ENCODE measurements at places on chromosomes 4 and X. TPM values are rescaled to one million over a fixed set of nuclear protein-coding genes. Genes with fewer than 3 reads are reported as not detected.

DNA sequence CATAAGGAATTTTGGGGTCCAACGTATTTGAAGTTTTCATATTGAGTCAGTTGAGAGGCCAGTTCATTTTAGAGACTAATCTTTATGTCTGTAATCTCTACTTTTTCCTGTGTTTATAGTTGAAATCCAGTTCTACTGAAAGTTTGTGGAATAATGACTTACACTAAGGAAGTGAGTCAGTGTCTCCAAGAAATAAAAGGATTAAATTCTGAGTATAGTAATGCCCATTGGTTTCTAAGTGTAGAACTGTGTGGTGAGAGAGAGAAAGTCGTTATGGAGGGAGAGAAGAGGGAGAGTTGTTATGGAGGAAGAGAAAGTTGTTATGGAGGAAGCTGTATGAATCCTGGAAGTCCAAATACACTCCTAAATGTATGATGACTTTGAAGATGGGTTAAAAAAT is 264.6 kb upstream of the HAND2 start:
- H3K4me1 ChIP-seq, result no peaks in the 10 kb centered on the region
- H3K27ac ChIP-seq, result no peak overlapping the region

DNA sequence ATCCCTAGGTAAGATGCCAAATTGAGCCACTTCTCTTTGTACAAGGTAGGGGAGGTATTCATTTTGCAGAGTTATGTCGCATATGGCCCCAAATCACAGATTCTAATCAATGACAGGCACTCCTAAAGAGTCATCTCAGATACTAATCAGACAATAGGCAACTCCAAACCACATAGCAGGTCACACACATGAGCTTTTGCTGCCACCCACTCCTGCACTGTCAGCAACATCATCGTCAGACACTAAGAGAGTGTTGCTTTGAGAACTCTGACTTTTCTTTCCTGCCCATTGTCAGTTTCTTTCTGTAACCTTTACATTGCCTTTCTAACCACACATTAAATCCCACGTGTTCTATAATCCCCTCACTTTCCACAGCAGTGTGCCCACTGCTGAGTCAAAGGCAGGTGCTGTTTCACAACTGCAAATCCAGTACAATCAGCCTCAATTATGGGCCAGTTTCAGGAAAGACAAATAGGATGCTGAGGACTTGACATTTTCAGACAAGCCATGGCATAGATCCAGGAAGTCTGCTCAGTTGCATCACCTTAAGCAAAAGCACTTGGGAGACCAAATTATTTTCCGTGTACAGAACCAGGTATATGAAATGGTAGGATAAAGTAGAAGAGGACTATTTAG is 23.5 kb downstream of the TMEM31 start:
- DNase-seq, result no peak
- H3K27ac ChIP-seq, result no peak overlapping the region
- H3K27me3 ChIP-seq, result no peaks in the 10 kb centered on the region
- H3K4me3 ChIP-seq, result no peak overlapping the region
- H3K36me3 ChIP-seq, result no peaks in the 10 kb centered on the region

DNA sequence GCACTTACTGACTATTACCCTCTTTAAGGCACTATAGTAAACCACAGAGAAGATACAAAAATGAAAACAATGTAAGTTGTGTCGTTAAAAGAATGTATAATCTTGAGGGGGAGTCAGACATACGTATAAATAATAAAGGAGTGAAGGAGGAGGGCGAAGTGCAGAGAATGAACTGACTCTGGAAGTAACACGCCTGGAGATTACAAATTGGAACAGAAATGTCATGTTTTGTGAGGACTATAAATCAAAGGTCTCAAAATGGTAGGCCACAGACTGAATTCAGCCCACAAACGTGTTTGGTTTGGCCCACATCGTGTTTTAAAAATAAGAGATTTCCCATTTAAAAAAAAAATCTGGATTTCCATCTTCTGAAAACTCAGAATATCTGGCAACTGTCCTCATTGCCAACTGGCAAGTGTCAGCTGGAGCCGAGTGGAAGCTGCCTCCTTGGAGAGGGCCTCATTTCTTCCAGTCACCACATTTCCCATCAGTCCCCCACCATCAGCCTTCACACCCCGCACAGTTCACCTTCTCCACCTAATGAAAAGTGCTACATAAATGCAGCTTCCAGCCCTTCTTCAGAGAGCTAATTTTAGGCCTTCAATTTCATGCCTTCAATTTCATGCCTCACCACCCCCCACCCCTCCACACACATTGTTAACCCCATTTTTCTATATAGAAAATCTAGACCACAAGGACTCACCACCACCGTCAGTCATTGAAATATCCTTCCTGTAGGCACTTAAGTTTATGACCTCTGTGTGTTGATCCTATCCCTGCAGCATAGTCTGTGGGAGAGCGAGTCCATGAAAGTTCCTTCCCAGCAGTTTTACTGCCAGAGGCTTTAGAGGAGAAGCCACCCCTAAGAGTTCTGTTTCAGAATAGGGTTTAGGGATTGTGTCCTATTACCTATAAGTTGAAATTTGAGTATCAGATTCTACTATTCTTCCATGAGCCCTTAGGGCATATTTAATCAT is 32.0 kb upstream of the COL25A1 start:
- no peaks in the 10 kb centered on the region for H3K36me3 ChIP-seq
- no peak overlapping the region for H3K4me3 ChIP-seq
- no peak overlapping the region for H3K27ac ChIP-seq
- H3K4me1 ChIP-seq, result no peaks in the 10 kb centered on the region
- DNase-seq, result no peak

- no peak for DNase-seq
- H3K4me1 ChIP-seq, result no peaks in the 10 kb centered on the region
- peak overlapping the region; percentile 25 for H3K4me3 ChIP-seq
- no peak overlapping the region for H3K27ac ChIP-seq
- H3K36me3 ChIP-seq, result no peaks in the 10 kb centered on the region
- H3K27me3 ChIP-seq, result no peaks in the 10 kb centered on the region
Observed at GRCh38 chr4:113845138-113845537, 83.6 kb upstream of the CAMK2D start.

Gene CT47B1
- total RNA-seq, result not detected

Gene GPR34
- total RNA-seq, result 4.6 TPM

Gene SPIN2A
- not detected for total RNA-seq

Data from gastrocnemius medialis (tissue), 4 donors.